ENCODE measurements at places on chromosomes 4 and X. TPM values are rescaled to one million over a fixed set of nuclear protein-coding genes. Genes with fewer than 3 reads are reported as not detected.

DNA sequence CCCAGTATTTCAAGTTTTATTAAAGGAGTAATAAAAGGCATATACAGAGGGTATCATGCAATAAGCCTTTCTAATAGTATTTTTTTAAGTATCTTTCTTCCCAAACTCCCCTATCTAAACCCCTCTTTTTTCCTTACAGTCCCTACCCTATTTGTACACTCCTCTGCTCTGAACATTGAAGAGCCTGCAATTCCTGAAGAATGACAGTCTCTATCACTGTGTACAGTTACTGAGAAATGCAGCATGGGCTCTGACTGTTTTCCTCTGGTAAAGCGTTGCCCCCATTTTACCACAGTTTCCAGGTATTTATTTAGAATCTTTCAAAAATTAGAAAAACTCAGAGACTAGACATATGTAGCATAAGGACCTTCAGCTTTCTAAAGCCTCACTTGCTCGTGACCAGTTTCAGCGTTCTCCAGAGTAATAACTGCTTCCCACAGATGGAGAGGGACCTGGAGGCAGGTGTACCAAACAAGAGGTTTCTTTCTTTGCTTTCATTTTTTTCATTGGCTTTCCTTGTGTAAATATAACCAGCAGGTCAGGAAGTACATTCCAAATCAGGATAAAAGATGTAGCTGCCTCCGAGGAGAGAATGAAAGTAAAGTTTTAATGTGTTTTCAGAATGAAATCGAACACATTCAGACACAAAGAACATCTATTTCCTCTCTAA lies 230.8 kb downstream of the CFAP299 start:
- no peak overlapping the region for H3K27ac ChIP-seq
- H3K36me3 ChIP-seq = no peaks in the 10 kb centered on the region
- DNase-seq = no peak
- H3K27me3 ChIP-seq = no peaks in the 10 kb centered on the region
- H3K4me3 ChIP-seq = peak overlapping the region; percentile 4

Gene ZFP42
- total RNA-seq = not detected

DNA sequence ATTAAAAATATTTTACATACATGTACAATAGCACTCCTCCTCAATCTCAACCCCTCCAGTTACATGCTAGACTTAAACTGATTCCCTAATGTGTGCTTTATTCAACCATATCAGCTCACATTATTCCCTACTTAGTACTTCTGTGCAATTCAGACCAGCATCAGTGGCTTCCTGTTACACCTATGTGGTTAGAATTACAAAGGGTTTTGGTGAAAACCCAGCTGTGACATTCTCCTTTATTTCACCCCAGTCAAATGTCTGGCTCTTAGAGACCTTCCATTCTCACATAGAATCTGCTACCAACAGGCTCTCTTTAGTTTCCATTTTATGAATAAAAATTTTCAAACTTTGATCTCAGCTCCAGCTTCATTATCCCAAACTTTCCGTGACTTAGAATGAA lies 85.2 kb upstream of the SLC7A11 start:
- no peak overlapping the region for H3K4me3 ChIP-seq
- no peaks in the 10 kb centered on the region for H3K36me3 ChIP-seq
- no peak overlapping the region for H3K27ac ChIP-seq
- H3K27me3 ChIP-seq = no peaks in the 10 kb centered on the region

DNA sequence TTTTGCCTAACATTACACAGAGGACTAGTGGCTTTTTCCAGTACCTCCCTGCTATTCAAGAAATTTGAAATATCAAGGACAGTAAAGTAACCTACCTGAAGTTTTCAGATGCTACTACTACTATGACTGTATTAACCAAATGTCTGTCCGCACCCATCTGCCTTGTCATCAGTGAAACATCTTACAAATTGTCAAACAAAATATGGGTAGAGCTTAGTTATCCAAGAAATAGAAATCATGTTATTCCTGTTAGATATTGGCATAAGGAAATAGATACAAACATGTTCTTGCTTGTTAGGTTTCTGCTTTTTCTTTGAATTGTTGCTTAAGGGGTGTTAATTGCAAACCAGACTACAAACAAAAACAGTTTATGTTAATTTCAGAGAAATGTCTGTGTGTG lies 63.9 kb downstream of the PLS3 start:
- H3K4me1 ChIP-seq = peaks cover 11% of the 10 kb centered on the region
- no peaks in the 10 kb centered on the region for H3K27me3 ChIP-seq
- H3K4me3 ChIP-seq = no peak overlapping the region
- peaks cover 34% of the 10 kb centered on the region for H3K36me3 ChIP-seq

DNA sequence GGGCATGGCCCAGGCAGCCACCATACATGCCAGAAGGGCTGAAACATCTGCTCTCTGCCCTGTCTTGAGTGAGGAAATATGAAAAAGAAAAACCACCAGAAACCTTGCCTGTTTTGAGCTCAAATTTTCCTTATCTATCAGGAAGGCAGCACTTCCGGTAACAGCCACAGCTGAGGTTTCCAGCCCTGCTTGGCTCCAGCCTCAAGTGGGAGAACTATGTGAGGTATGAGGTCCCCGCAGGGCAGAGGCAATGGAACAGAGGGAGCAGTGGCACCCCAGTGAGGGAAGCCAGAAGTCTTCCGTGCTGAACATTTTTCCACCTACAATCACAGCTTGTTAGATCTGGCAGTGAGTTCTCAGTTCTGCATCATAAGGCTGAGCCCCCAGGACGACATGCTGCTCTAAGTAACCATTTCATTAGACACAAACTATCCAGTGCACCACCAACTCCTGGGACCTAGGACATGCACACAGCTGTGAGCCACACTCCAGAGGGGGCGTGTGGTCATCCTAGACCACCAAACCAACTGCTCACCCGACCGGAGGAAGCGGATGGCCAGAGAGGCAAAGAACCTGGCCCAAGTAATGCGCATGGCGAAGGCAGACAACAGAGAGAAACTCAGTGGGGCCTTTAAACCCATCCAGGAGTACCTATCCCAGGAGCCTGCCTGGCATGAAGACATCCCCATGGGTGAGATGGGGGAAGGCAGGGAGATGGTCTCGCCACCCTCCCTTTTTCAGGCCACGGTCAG lies 22.6 kb downstream of the WDR1 start:
- H3K4me1 ChIP-seq = peaks cover 32% of the 10 kb centered on the region
- no peak overlapping the region for H3K27ac ChIP-seq
- peaks cover 93% of the 10 kb centered on the region for H3K36me3 ChIP-seq
- DNase-seq = no peak

- H3K4me3 ChIP-seq = no peak overlapping the region
- H3K27me3 ChIP-seq = no peaks in the 10 kb centered on the region
Observed at GRCh38 chr4:183936574-183937345, 31.7 kb downstream of the STOX2 start.

- no peak for DNase-seq
- no peak overlapping the region for H3K27ac ChIP-seq
- no peaks in the 10 kb centered on the region for H3K27me3 ChIP-seq
Observed at GRCh38 chr4:47639531-47639930, 154.5 kb downstream of the ATP10D start.

DNA sequence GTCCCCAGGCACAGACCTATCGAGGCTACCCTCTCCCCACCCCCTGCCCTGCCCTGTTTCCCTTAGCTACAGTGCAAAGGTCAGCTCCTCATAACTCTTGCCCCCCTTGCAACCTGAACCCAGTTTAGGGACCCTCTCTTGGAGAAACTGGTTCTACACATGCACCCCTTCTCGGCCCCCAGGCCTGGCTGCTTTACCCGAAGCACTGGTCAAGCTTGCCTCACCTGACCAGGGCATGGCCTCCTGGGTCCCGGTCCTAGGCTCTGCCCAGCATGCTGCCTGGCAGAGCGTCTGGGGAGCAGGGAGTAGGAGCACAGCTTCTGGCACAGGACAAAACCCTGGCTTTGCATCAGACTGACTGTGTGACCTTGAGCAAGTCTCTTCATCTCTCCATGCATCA lies 28.0 kb downstream of the ZNF185 start:
- no peak for DNase-seq
- H3K4me1 ChIP-seq = no peaks in the 10 kb centered on the region

GRCh38 chr4:184643731-184644130 lies 5.5 kb downstream of the CASP3 start:
- H3K27ac ChIP-seq = no peak overlapping the region
- H3K27me3 ChIP-seq = no peaks in the 10 kb centered on the region
- peaks cover 15% of the 10 kb centered on the region for H3K4me1 ChIP-seq

- peaks cover 43% of the 10 kb centered on the region for H3K4me1 ChIP-seq
- H3K27me3 ChIP-seq = no peaks in the 10 kb centered on the region
- DNase-seq = no peak
- H3K36me3 ChIP-seq = no peaks in the 10 kb centered on the region
- no peak overlapping the region for H3K27ac ChIP-seq
Observed at GRCh38 chr4:41540687-41541086, 2.7 kb downstream of the LIMCH1 start.

- no peaks in the 10 kb centered on the region for H3K4me1 ChIP-seq
- H3K27ac ChIP-seq = no peak overlapping the region
- DNase-seq = no peak
- H3K27me3 ChIP-seq = no peaks in the 10 kb centered on the region
- no peak overlapping the region for H3K4me3 ChIP-seq
Observed at GRCh38 chrX:17812763-17813162, 48.3 kb downstream of the RAI2 start.

DNA sequence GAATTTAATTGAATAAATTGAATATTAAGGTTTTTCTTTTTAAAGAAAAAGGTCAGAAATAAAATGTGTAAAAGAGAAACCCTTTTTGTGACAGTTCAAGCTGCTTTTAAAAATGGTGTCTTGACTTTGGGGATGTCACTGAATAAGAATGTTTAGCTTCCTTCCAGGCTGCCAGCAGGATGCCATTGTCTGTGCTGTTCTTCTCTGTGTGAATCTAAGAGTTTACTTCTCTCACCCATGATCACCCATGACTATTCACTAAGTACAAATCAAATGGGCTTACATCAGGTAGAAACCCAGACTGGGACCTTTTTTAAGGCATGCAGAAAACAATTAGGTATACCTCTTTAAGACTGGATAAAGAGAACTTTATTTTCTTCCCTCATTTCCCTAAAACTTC lies 115.3 kb downstream of the DACH2 start:
- no peak for DNase-seq
- no peaks in the 10 kb centered on the region for H3K36me3 ChIP-seq
- no peak overlapping the region for H3K4me3 ChIP-seq

GRCh38 chrX:37860721-37861120 lies 13.3 kb upstream of the DYNLT3 start:
- no peak overlapping the region for H3K4me3 ChIP-seq
- DNase-seq = no peak
- H3K36me3 ChIP-seq = no peaks in the 10 kb centered on the region
- H3K27ac ChIP-seq = no peak overlapping the region
- no peaks in the 10 kb centered on the region for H3K4me1 ChIP-seq

DNA sequence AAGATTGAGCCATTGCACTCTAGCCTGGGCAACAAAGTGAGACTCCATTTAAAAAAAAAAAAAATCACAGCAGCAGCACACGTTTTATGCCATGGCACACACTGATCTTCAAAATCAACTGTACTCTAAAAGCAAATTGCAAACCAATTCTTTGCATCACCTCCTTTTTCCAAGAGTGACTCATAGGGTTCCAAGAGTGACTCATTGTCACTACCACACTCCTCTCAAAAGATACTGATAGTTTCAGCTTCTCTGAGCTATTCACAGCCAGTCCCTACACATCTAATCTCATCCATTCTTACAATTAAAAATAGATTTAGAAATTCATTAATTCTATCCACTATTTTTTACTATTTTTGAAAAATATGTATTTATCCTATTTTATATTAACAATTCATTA lies 1494.9 kb upstream of the AGA start:
- no peak overlapping the region for H3K4me3 ChIP-seq
- H3K27ac ChIP-seq = no peak overlapping the region
- no peaks in the 10 kb centered on the region for H3K27me3 ChIP-seq
- H3K36me3 ChIP-seq = no peaks in the 10 kb centered on the region
- no peaks in the 10 kb centered on the region for H3K4me1 ChIP-seq

Gene GPR143
- not detected for total RNA-seq

Gene GPR119
- total RNA-seq = not detected

DNA sequence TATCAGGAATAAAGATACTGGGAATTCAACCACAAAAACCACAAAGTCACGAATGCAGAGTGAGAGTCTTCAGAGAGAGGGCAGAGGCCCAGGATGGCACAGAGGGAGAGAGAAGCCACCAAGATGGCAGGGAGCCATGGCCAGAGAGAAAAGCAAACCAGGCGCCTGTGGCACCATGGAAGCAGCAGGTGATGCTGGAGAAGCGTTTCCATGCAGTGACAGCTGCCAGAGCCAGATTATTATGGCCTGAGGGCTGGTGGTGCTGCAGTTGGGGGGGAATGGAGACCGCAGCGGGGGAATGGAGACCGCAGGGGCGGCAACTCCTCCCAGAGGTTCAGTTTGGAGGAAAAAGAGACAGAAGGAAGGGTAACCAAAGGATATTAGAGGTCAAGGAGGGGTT lies 5.8 kb downstream of the TAFAZZIN start:
- no peak overlapping the region for H3K4me3 ChIP-seq
- no peak for DNase-seq
- H3K27ac ChIP-seq = no peak overlapping the region
- H3K27me3 ChIP-seq = no peaks in the 10 kb centered on the region
- H3K4me1 ChIP-seq = peaks cover 4% of the 10 kb centered on the region
- no peaks in the 10 kb centered on the region for H3K36me3 ChIP-seq

Gene DTHD1
- total RNA-seq = not detected

DNA sequence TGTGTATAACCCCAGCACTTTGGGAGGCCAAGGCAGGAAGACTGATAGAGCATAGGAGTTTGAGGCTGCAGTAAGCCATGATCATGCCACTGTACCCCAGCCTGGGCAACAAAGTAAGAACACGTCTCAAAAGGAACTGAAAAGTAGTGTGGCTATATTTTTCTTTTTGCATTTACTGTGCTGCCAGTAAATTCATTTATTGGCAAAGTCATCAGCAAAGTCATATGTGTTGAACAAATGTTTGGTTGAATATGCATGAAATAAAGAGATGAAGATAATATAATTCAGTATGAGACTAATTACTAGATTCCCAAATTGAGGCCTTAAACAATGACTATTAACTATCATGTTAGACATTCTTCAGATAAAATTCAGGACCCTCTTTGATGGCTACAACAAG lies 829.1 kb downstream of the PCDH7 start:
- no peak overlapping the region for H3K27ac ChIP-seq
- H3K4me1 ChIP-seq = no peaks in the 10 kb centered on the region
- no peak overlapping the region for H3K4me3 ChIP-seq
- no peaks in the 10 kb centered on the region for H3K27me3 ChIP-seq

- no peak for DNase-seq
- H3K36me3 ChIP-seq = no peaks in the 10 kb centered on the region
- no peaks in the 10 kb centered on the region for H3K27me3 ChIP-seq
- no peak overlapping the region for H3K27ac ChIP-seq
Observed at GRCh38 chrX:122866532-122866931, 317.5 kb upstream of the GRIA3 start.

- no peaks in the 10 kb centered on the region for H3K27me3 ChIP-seq
- H3K4me1 ChIP-seq = no peaks in the 10 kb centered on the region
- DNase-seq = no peak
- no peaks in the 10 kb centered on the region for H3K36me3 ChIP-seq
Observed at GRCh38 chrX:23202326-23202725, 132.3 kb upstream of the PTCHD1 start.

Measured in SJSA1 (cell line).